Right ventricle myocardium inferior (tissue), 1 donor: ENCODE measurements at places on chromosomes 16 and 17.

DNA sequence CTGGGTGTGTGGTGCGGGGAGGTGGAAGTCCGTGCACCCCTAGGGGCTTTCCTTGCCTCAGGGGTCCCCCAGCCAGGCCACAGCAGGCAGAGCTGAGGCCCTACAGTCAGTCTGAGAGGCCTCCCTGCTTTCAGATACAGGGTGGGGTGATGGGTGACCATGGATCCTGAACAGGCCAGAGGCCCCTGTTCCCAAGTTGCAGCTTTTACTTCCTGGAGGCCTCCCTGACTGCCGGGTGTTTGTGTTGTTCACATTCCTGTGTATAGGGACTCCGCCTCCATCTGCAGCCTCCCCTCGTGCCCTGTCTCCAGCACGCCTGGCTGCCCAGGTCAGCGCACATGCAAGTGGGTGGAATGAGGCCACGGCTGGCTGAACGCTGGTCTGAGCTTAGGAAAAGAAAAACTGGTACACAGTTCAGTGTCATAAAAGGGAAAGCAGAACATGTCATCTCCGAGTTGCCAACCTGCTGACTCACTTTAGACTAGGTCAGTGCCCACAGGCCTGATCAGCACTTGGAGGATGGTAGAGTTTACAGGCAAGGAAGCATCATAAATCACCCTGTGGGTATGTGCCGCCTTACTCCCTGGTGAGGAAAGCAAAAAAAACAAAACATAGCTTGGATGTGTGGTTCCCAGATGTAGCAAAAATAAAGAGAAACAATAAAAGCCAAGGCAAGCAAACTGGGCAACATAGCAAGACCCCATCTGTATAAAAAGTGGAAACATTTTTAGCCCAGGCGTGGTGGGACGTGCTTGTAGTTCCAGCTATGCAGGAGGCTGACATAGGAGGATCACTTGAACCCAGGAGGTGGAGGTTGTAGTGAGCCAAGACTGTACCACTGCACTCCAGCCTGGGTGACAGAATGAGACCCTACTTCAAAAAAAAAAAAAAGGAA lies 6.2 kb upstream of the SLC7A6 start:
- DNase-seq, result no peak

DNA sequence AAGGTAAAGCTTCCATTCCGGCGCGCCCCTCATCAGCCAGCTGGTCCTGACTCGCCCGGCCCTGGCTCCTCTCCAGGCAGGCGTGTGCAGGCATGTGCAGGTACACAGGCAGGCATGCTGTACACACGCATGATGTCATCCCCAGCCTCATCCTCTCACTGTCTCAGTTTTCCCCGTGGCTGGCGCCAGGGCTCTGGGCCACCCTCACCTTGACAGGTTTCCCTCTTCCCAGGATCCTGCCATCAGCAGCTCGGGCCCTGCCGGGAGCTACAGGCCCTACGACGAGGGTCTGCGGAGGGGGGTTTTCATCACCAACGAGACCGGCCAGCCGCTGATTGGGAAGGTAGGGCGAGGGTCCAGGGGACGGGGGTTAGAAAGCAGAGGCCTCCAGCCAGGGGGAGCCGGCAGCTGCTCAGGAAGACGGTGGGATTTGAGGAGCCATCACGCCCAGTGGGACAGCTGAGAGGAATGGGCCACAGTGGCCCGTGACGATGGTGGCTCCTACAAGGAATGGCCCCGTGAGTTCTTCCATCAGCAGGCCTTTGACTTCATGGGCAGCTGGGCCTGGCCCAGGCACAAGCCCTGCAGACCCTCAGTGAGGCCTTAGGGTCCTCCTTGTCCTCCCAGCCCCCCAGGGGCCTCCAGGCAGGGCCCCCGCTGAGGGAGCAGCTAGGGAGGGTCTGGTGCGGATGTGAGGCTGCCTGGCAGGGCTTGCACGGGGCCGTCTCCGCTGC lies 8.5 kb downstream of the GAA start:
- DNase-seq, result no peak

- DNase-seq, result no peak
Measured at GRCh38 chr16:22123759-22124490, 31.6 kb downstream of the VWA3A start.

- DNase-seq, result no peak
Measured at GRCh38 chr17:71995590-71995989, 125.2 kb upstream of the SOX9 start.

DNA sequence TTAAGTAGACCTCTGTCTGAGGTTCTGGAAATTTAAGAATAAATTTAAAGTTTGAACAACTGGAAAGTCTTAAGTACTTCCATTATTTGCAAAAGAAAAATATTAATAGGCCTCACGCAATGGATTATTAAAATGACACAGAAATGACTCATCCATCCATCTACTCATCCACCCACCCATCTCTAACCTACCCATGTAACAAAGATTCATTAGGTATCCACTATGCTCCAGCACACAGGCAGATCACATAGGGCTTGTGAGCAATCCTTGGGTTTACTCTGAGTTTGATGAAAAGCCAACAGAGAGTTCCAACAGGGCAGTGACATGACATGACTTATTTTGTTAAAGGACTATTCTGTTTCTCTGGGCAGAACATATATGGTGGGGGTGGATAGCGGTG lies 93.3 kb downstream of the HELZ start:
- no peak for DNase-seq

DNA sequence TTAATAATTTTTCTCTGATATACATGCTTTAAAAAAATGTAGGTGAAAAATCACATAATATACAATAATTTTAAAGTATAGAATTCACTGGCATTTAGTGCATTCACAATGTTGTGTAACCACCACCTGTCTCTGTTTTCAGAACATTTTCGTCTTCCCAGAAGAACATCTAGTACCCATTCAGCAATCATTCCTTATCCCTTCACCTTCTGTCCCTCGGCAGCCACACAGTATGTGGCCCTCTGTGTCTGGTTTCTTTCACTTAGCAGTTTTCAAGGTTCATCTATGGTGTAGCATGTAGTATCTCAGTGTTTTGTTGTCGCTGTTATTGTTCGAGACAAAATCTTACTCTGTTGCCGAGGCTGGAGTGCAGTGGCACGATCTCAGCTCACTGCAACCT lies 33.6 kb downstream of the PRPSAP2 start:
- DNase-seq, result no peak

DNA sequence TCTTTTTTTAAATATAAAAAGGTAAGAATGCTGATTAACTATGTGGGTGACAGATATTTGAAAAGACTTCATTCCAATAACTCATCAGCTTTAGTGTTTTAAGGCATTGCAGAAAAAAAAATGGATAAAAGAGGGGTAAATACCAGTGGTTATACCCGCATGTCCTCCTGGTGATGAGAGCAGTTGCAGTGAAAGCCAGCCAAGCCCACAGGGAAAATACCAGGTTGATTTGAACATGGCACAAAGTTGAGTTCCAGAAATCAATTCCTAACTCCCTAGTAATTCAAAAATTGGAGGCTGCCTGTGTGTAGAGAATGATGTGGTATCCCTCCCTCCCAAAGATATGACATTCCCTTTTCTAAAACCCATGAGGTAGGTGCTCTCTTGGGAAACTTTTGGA lies 453.2 kb upstream of the SOX9 start:
- no peak for DNase-seq

- no peak for DNase-seq
Measured at GRCh38 chr16:28151180-28151579, 60.6 kb downstream of the XPO6 start.

DNA sequence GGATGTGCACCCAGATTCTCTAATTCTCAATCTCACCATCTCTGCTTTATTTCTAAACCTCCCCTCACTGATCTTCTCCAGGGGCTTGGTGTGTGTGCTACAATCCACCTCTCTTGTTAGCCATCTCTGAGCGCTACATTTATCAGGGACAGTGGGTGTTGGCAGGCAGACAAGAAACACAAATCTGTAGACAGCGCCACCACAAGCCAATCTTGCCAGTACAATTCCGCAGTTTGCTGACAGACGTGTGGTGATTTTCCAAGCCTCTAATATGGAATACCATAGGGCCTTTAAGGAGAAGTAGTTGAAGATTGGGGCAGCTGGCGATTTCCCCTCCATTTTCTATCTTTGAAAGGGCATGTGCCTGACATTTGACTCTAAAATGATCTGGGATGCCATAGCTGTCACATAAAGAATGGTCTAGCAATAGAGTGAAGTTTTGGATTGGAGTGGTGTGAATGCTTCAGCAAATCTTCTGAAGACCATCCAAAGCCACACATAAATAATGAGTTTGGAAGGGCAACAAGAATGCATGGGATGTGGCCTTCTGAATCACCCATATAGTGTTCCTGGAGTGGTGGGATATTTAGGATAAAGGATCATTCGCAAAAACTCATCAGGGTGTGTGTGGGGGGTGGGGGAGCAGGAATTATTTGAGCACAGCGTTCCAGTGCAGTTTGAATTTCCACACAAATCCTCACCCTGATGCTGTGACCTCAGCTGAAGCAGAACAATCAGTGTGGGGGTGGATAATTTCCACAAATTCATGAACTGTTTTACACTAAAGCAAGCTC lies 12.0 kb upstream of the ANKFN1 start:
- no peak for DNase-seq

GRCh38 chr17:27315322-27315721 lies 21.4 kb downstream of the WSB1 start:
- DNase-seq, result peak; percentile 85

DNA sequence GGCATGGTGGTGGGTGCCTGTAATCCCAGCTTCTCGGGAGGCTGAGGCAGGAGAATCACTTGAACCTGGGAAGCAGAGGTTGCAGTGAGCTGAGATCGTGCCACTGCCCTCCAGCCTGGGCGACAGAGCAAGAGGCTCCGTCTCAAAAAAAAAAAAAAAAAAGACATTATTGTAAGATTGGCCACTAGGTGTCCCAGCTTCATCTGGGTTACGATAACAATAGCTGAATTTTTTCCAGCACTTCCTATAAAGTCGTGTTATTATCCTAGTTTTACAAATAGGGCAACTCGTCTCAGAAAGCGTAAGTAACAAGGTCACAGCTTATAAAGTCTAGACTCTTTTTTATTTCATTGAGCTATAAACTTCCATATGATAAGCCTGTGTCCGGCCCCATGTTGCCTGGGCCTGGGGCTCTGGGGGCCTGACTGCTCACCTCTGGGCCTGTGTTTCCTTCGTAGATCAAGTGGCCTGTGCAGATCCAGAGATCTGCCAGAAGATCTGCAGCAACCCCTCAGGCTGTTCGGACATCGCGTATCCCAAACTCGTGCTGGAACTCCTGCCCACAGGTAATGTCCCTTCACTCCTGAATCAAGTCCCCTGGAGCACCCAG lies 60.5 kb downstream of the SLC5A11 start:
- DNase-seq, result no peak

DNA sequence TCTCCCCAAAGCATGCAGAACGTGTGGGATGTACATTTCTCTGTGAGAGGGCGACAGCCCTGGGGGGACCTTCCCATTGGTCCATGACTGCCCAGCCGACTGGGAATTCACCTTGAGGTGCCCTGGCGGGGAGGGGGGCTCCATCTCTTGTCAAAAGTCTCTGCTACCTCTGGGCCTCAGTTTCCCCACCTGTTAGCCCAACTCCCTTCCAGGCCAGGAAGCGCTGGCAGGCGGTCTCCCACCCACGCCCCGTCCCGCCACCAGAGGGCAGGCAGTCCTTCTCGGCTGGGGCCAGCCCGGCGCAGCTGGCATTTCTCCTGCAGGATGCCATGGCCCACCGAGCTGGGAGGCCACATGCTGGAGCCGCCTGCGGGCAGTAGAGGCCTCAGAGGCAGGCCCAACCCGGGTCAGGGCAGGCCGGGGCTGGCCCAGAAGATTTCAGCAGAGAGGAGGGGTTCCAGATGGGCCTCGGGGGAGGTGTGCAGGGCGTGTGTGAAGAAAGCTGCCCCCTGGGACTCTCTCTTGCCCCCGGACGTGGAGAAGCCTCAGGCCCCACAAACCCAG lies 16.6 kb downstream of the CD7 start:
- DNase-seq, result peak; percentile 91

GRCh38 chr16:51120730-51121347 lies 30.2 kb downstream of the SALL1 start:
- no peak for DNase-seq

DNA sequence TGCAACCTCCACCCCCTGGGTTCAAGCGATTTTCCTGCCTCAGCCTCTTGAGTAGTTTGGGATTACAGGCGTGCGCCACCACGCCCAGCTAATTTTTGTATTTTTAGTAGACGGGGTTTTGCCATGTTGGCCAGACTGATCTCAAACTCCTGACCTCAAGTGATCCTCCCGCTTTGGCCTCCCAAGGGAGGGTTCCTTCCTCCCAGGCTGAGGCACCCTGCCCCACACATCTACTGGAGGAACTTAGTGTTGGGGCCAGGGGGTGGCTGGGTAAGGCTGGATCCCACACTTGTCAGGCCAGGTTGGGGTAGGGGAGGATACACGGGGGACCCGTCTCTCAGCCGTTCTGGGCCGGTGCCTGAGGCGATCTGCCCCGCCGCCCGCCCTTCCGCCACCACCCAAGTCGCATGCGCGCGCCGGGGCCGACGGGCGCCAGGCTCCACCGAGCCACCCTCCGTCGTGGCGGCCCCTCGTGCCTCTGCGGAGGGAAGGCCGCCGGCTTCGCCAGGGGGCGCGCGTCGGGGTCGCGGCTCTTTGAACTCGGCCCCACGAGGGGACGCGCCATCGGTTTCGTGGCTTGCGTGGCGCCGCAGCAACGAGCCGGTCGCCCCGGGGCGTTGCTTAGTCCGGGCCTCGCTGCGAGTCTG lies 15.9 kb downstream of the GRB7 start:
- DNase-seq, result peak; percentile 87

DNA sequence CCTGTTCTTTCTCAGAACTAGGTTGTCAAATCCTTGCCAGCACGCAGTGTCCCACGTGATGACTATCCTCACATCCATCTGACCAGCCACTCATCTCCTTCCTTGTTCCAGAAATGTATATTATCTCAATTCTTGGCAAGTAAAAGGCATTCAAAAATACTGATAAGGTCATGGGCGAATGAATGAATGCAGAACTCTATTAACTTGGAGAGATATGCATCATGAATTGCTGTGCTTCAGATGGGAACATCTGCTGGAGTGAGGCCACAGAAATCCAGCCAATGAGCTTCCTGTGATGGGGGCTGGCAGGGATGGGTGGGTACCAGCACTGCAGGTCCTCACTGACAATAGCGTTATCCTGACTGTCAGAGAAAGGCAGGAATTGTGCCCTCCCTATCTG lies 19.0 kb downstream of the FAHD1 start:
- DNase-seq, result no peak

GRCh38 chr17:27985306-27985705 lies 57.2 kb upstream of the NLK start:
- no peak for DNase-seq

- no peak for DNase-seq
Measured at GRCh38 chr16:15564604-15565339, 78.2 kb downstream of the MARF1 start.

GRCh38 chr17:63838631-63839171 lies 3.8 kb downstream of the SMARCD2 start:
- peak; percentile 95 for DNase-seq

- DNase-seq, result no peak
Measured at GRCh38 chr17:77749989-77750388, 208.5 kb upstream of the TNRC6C start.

- peak; percentile 72 for DNase-seq
Measured at GRCh38 chr17:33234930-33235685, 58.0 kb downstream of the ASIC2 start.

- no peak for DNase-seq
Measured at GRCh38 chr16:633336-634050, 2.6 kb downstream of the METTL26 start.
